ENCODE measurements at places on chromosomes 13 and 19.

DNA sequence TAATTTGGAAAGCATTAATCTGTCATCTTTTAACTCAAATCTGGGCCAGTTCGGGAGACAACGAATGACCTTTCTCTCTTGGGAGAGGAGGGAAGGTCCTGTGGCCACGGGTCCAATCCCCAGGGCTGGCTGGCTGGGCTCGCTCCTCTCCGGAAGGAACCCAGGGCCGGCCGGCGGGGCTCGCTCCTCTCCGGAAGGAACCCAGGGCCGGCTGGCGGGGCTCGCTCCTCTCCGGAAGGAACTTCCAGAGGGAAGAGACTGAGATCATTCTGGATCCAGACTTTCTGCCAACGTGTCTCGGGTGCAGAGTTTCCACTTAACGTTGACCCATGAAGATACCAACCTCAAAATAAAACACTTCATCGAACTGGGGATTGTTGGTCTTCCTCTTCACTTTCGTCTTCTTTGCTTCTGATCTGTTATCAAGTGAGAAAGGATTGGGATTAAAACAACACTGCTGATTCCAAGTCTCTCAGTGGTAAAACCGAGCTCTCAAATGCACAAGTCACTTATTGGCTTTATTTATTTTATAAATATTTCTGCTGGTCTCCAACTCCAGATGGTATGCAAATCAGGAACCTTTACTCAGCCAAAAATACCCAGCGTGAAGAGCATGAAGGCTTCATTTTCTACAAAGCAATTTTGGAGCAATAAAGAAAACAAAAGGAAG lies 53.3 kb upstream of the C13orf46 start:
- DNase-seq: no peak

DNA sequence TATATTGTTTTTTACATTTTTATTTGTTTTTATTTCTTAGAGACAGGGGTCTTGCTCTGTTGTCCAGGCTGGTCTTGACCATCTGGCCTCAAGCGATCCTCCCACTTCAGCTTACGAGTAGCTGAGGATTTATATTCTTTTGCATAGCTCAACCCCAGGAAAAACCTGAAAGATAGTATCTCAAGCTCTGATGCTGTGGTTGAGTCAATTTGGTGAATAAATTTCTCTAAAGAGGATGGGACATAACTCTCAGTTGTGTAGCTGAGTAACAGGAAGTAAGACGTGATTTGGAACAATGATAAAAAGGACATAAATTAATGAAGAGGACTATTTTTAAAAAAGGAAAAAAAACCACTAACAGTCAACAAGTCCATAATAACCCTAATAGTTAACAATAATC lies 79.8 kb upstream of the TNFSF11 start:
- no peak for DNase-seq

DNA sequence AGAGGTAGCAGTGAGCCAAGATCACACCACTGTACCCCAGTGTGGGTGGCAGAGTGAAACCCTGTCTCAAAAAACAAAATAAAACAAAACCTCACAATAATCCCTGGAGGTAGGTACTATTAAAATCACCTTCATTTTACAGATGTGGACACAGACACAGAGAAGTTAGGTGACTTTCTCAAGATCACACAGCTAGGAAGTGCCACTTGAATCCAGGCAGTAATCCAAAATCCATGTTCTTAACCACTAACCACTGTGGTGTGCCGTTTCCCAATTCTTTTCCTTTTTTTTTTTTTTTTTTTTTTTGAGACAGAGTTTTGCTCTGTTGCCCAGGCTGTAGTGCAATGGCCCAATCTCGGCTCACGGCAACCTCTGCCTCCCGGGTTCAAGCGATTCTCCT lies 9.0 kb downstream of the PPP1R14A start:
- DNase-seq: no peak

DNA sequence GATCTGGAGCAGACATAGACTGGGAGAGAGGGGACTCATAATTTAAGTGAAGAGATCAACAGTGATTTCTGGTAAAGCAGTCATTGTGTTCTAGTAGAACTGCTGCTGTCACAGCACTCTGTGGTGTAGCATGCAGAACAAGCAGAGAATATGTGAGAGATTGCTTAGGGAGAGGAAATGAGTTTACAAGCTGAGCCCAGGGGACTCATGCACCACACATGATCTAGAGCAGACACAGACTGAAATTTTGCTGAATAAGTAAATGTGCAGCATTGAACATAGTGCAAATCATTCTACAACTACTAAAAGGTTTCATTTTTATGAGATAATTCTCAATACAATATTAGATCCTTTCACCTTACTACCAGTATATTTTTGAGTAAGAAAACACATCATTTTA lies 125.7 kb downstream of the MYO16 start:
- no peak for DNase-seq
